ENCODE measurements at places on chromosomes 13 and 19. TPM values are rescaled to one million over a fixed set of nuclear protein-coding genes. Genes with fewer than 3 reads are reported as not detected.

The SYCN gene
- not detected for total RNA-seq

The CCL25 gene
- total RNA-seq, result 0.16 TPM

The THSD8 gene
- total RNA-seq, result 0.43 TPM

The ZNF844 gene
- total RNA-seq, result 6.8 TPM

The RBM42 gene
- total RNA-seq, result 19.0 TPM

The SIGLECL1 gene
- not detected for total RNA-seq

The RPS5 gene
- total RNA-seq, result 2,454 TPM

The OR4F17 gene
- total RNA-seq, result not detected

The ZNF28 gene
- 7.3 TPM for total RNA-seq

The TPTE2 gene
- total RNA-seq, result not detected

The SOX1 gene
- not detected for total RNA-seq

The GPR12 gene
- total RNA-seq, result not detected

The MBD3 gene
- 69.3 TPM for total RNA-seq

The SLC7A9 gene
- 0.26 TPM for total RNA-seq
